ENCODE measurements at places on chromosomes 7 and 10. TPM values are rescaled to one million over a fixed set of nuclear protein-coding genes. Genes with fewer than 3 reads are reported as not detected.

GRCh38 chr10:129740532-129741279, 223.4 kb downstream of the EBF3 start:
- DNase-seq, result peak; percentile 11

GRCh38 chr7:78134256-78134655, 335.7 kb downstream of the PHTF2 start:
- no peak for DNase-seq

GRCh38 chr10:118564652-118565051, 30.8 kb downstream of the PRLHR start:
- no peak for DNase-seq

The AEBP1 gene
- total RNA-seq, result 15.7 TPM

The ING3 gene
- total RNA-seq, result 19.0 TPM

GRCh38 chr10:131898061-131898460, 2.7 kb upstream of the PPP2R2D start:
- no peak for DNase-seq

DNA sequence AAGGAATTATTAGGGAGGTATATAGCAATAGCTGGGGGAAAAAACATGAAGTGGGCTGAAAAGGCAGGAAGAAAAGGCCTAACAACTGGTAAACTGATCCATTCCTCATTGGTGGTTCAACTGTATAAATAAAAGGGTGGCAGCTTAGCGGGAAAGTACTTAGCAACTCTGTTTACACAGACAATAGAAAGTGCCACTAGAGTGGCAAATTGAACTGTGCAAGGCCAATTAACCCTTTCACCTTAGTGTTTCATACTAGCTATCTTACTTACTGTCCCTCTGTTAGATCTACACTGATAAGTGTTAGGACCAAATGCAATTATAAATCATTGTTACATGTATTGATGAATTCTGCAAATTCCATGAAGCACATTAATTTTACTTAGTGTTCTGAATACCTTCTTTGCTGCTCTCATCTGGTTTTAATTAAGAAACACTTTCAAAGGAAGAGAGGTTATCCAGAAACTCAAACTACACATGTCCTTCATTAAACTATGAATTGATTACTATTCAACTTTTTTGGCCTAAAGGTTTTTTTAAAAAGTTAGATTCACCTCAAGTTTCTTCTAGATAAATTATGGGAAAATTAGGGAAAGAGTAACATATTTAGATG, 28.0 kb downstream of the DNAJC1 start:
- DNase-seq, result no peak

The VSIR gene
- total RNA-seq, result 127 TPM

- no peak for DNase-seq
Measured at GRCh38 chr7:91865511-91865910, 15.0 kb downstream of the MTERF1 start.

GRCh38 chr7:80145780-80146422, 11.3 kb downstream of the GNAI1 start:
- no peak for DNase-seq

The SEC24C gene
- total RNA-seq, result 94.6 TPM

The RPP30 gene
- total RNA-seq, result 48.1 TPM

DNA sequence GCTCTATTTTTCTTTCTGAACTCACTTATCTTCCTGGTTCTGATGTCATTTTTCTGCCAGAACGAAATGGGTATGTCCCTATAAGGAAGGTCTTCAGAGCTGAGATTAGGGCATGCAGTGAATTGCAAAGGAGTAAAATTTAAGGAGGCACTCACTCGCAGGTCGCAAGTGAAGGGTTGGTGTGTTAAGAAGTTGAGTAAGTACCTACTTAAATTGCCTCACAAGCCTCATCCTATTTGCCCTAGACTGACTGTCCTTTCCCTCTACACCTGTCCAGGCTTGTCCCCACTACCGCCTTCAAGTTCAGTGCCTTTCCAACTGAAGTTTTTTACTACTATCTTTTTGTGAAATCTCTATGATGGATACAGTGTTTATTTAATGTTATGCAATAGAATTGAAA, 191.5 kb downstream of the AHR start:
- no peak for DNase-seq

The MLXIPL gene
- not detected for total RNA-seq

GRCh38 chr7:114821030-114821900, 100.6 kb upstream of the MDFIC start:
- no peak for DNase-seq

The MYH16 gene
- not detected for total RNA-seq

DNA sequence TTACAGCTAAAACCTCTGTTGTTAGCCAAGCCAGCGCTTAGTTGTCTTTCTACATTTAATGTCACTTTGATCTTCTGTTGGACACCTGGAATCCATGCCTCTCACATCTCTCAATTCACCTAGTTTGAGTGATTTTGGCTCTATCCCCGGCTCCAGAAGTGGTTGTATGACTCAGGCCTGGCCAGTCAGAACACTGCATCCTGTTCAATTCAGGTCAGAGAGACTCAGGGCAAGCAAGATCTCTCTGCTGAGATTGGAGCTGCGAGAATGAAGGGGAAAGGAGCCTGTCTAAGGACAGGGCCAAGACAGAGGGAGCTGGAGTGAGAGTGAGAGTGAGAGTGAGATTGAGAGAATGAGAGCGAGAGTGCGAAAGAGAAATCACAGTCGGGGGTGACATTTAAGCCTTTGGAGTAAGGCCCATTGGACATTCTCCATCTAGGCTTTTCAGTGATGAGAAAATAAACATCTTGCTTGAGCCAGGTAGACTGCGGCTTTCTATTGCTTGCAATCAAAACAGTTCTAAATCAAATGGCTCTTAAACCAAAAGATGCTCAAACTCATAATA, 83.3 kb upstream of the DYNC1I1 start:
- no peak for DNase-seq

DNA sequence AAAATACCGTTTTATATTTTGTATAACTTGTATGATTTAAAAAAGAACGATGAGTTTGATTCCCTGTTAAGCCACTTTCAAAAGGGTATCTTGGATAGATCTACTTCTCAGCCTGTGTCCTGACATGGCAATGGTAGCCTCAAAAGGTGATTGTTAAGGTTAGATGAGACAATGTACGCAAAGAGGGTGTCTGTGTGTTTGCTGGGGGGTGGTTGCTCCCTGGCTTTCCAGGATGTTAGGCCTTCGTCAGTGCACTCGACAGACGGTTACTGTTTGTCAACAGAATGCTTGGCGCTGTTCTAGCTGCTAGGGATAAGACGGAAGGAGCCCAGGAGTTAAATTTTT, 90.3 kb downstream of the NEURL1 start:
- DNase-seq, result no peak

The UCMA gene
- total RNA-seq, result not detected

- DNase-seq, result no peak
Measured at GRCh38 chr10:112082120-112082519, 101.4 kb downstream of the GPAM start.

DNA sequence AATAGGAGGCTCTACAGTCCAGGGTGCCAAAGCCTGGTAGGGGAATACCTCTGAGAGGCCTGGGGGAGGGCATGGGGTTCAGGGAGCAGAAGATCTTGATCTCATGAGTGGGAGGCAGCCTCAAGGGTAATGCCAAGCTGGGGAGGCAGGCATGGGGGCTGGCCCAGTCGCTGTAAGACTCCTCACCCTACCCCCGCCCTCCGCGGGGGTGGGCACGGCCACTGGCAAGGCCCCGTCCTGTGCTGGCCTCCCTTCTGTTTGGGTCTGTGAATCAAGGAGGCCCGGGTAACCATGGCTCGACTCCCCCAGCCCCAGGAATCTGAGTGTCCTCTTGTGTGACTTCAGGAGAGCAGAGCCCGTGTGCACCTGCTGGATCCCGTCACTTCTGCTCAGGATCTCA, 473.9 kb downstream of the PLXNA4 start:
- no peak for DNase-seq

The EBLN1 gene
- total RNA-seq, result not detected

- DNase-seq, result no peak
Measured at GRCh38 chr7:147982307-147982706, 608.3 kb upstream of the C7orf33 start.

DNA sequence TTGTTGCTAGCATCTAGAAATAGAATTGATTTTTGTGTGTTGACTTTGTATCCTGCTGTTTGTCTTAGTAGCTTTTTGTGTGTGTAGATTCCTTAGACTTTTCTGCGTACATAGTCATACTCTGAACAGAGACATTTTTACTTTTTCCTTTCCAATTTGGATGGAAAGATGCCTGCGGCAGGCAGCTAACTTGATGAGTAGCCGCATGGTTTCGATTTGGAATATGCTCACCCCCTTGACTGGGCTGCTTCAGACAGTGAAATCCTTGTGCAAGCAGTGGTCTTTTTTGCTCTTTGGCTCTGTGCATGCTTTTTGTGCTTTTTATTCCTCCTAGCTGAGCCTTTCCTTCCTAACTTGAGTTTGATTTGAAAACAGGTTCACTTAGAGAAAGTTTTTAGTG, 71.8 kb downstream of the HHEX start:
- DNase-seq, result no peak

DNA sequence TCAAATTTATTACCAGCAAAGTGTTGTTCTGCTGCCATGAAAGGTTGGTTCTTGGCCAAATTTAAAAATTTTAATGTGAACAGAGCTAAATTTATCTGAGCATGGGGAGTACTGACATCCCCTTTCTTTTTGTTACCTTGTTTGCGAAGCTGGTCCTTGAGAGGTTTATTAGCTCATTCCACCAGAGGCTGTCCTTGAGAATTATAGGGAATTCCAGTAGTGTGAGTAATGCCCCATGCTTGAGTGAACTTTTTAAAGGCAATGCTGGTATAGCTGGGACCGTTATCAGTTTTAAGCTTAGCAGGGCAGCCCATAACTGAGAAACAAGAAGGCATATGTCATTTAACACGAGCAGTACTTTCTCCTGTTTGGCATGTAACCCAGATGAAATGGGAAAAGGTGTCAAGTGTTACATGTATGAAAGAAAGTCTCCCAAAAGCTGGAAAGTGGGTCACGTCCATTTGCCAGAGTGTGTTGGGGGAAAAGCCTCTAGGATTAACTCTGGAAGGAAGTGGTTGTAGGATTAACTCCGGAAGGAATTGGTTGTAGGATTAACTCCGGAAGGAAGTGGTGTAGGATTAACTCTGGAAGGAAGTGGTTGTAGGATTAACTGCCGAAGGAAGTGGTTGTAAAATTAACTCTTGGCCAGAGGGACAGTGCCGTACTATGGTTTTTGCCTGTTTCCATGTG, 37.3 kb upstream of the AKR1C2 start:
- DNase-seq, result no peak

- DNase-seq, result no peak
Measured at GRCh38 chr7:103524042-103524907, 78.3 kb upstream of the SLC26A5 start.
